ENCODE measurements at places on chromosomes 5 and 9. TPM values are rescaled to one million over a fixed set of nuclear protein-coding genes. Genes with fewer than 3 reads are reported as not detected.

The PCDHGA3 gene
- total RNA-seq: 0.17 TPM

- DNase-seq: peak; percentile 54
These were observed at the start of gene PALM2AKAP2 for GRCh38 chr9:109779711-109780452. Gene PALM2AKAP2, plus strand, starts transcription at chr9:109780198. Its CDS starts 291 bp downstream, at chr9:109780489.

GRCh38 chr5:112642885-112643284 lies 94.8 kb upstream of the APC start:
- peak; percentile 20 for DNase-seq

The GARIN3 gene
- not detected for total RNA-seq

- peak; percentile 47 for DNase-seq
These were observed 3.9 kb downstream of the CDKN2B start for GRCh38 chr9:22005021-22005701.

DNA sequence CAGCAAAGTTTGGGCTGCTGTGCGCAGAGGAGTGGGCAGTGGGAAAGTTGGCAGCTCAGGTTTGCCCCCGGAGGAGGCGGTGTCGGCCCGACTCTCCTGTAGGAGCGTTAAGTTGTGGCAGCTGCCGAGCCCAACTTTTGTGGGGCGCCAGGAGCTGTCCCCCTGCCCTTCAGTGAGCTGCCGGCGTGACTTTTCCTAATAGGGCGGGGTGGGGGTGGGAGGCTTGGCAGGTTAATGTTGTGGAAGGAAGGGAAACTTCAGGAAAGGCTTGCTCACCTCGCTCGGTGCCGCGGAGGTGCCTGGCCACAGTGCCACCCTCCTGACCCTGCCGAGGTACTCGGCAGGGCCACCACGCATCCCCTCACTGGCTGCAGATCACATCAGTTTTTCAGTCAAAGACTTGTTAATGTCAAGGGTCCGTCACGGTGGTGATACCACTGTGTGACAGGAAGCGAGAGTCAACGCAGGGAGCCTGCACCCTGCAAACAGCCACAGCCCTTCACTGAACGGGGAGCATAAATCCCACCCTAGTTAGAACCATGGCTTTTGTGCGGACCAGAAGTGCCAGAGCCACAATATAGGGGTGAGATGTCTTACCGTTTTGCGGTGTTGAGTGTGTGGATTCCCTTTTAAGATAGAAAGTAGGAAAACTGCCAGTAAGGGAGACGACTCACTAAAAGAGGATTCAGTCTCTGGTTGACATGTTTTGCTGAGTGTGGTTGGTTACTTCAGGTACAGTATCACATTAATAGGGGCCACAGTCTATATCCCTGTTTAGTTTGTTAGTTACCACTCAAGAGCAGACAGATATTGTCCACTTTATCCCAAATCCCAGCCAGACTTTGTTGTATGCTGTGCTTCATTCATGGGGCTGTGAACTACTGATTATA lies 796 bp downstream of the LNPEP start:
- DNase-seq: no peak

The NANS gene
- total RNA-seq: 44.5 TPM

DNA sequence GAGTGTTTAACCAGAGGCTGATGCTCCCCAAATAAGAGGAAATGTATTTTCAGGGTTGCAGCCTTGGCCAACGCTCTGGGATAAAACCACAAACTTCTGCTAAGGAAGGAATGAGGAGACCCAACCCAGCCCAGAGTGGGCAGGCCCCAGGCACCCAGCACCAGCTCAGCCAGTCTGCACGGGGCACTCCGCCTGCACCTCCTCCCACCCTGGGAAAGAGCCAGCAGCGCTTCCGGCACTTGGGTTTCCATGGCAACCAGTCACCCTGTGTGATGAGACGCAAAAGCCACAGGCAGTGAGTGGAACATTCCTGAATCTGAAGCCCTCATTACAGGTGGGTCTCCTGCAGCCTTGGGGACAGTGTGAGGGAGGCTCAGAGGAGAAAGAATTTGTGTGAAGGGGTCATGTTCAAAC lies 85.2 kb upstream of the ZBTB43 start:
- peak; percentile 66 for DNase-seq

DNA sequence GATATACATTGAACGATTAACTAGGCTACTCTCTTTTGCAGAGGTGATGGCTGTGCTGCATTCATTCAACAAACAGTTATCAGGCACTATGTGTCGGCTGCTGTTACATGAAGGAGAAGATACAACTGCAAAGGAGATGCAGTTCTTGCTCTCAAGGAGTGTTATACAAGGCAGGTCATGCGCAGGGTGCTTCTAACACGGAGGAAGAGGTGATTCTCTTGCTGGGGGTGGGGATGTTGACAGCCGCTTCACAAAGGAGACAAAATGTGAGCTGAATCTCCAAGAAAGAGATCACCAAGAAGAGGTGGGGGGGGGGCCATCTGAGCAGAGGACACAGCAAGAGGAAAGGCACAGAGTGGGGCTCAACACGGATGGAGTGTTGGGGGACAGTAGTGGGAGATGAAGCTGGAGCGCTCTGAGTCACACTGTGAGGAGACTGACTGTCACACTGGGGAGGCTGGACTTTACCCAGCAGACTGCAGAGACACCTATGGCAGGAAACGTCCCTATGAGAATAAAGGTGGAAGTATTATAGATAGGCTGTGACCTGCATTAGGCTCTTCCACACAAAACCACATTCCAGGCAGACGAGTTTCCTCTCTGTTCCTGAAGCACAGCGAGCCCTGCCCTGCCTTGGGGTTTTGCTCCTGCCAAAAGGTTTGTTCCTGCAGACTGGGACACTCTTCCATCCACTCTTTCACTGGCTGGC lies 20.9 kb downstream of the NDUFA8 start:
- no peak for DNase-seq

The PCDHGB2 gene
- 1.4 TPM for total RNA-seq

- no peak for DNase-seq
These were observed 5.0 kb upstream of the MED10 start for GRCh38 chr5:6383376-6383775.

GRCh38 chr9:117178596-117179375 lies 236.1 kb downstream of the ASTN2 start:
- DNase-seq: peak; percentile 30

GRCh38 chr9:84754461-84754860 lies 84.9 kb downstream of the NTRK2 start:
- peak; percentile 88 for DNase-seq

DNA sequence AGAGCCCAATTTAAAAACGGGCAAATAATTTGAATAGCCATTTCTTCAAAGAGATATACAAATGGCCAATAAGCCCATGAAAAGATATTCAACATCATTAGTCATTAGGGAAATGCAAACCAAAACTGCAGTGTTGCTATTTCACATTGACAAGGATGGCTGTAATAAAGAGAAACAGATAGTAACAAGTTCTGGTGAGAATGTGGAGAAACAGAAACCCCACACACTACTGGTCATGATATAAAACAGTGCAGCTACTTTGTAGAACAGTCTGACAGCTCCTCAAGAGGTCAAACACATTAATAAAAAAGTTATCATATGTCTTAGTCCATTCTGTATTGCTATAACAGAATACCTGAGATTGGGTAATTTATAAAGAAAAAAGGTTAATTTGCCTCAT lies 237.0 kb upstream of the GRAMD2B start:
- DNase-seq: no peak

The SPINK7 gene
- not detected for total RNA-seq

Measured in astrocyte (in vitro differentiated cells and primary cell).